ENCODE measurements at places on chromosomes 4 and X. TPM values are rescaled to one million over a fixed set of nuclear protein-coding genes. Genes with fewer than 3 reads are reported as not detected.
A peak's percentile ranks its signal among the peaks of the same experiment; 100 is the strongest.

Gene FRG2
- not detected for total RNA-seq

GRCh38 chr4:38560340-38560739 lies 103.7 kb upstream of the KLF3 start:
- DNase-seq = no peak

Gene CFP
- total RNA-seq = 0.17 TPM

DNA sequence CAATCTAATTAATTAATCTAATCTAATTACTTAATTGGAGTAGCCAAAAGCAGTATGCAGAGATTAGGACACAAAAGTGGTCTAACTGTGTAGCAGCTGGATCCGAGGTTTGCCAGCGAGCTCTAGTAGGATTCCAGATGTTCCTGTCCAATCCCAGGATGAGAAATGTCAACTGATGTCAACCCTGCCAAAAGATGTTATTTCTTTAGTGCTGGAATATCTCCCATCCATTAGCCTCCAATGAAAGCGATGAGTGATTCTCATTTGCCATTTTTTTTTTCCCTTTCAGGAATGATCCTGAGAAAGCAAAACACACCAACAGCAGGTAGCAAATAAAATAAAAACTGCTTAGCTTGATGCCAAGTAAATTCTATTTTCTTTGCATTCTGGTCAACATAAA lies 372.9 kb downstream of the STIM2 start:
- DNase-seq = no peak

- peak; percentile 33 for DNase-seq
Measured at GRCh38 chr4:71406459-71406963, 67.7 kb downstream of the SLC4A4 start.

Gene FAM114A1
- 270 TPM for total RNA-seq

- peak; percentile 12 for DNase-seq
Measured at GRCh38 chr4:27318740-27319139, 458.1 kb downstream of the STIM2 start.

- peak; percentile 90 for DNase-seq
Measured at GRCh38 chr4:183098723-183099536, at the start of gene WWC2. Gene WWC2, plus strand, starts transcription at chr4:183099257. Its CDS starts 235 bp downstream, at chr4:183099492.

Gene TEX11
- under 0.01 TPM for total RNA-seq

DNA sequence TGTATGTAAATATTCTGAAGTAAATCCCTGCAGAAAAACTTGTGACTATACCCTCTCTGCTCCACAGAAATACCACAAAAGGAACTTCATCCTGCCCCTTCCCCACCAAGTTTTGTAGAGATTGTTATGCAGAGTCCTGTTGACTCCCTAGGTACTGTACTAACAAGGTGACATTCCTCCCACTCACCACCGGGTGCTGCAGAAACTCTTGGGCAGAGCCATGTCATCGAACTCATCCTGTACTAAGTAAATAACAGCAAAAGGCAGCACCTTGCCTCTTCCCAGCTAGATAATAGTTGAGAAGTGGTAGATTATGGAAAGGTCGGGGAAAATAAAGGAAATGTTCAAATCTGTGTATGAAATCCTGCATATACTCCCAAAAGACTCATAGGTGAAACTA lies 233.3 kb downstream of the STPG2 start:
- DNase-seq = no peak

Gene UGT2A1
- total RNA-seq = not detected

Gene CLDN22
- total RNA-seq = not detected

- peak; percentile 12 for DNase-seq
Measured at GRCh38 chr4:36244257-36245082, at the start of gene ARAP2. Gene ARAP2, minus strand, starts transcription at chr4:36244514. Its CDS starts 15,028 bp downstream, at chr4:36229486.

- peak; percentile 65 for DNase-seq
Measured at GRCh38 chr4:95761426-95761825, 78.5 kb upstream of the PDHA2 start.

DNA sequence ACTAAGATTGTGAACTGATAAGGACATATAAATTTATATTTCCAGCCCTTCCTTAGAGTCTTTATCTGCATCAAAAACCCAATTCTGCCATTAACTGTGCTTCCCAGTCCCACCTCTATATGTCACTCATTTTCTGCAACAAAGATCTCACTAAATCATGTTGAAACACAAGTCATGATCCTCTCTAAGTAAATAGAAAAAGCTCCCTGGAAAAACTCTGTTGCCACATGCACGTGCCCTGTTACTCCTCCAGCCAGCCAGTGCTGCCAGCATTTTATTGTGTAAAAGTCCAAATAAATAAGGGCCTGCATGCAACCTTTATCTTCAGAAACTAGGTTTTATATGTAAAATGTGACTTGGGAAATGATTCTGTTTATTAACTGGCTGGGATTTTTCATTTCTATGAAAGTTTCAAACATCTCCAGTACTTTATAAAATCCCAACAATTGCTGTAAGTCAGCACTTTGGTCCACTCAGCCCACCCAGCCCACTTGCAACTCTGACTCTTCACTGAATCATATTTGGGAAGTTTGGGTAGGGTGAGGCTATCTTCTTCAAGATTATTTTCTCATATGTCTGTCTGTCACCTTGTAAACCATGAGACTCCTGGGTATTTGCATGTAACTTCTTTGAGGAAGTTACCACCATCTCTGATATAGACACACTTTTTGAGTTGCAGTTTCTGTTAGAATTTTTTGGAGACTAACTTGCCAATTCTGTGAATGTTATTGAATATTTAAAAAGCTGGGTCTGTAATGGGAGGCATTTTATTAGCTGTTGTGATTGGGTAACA lies 40.0 kb upstream of the SMARCA5 start:
- DNase-seq = no peak

DNA sequence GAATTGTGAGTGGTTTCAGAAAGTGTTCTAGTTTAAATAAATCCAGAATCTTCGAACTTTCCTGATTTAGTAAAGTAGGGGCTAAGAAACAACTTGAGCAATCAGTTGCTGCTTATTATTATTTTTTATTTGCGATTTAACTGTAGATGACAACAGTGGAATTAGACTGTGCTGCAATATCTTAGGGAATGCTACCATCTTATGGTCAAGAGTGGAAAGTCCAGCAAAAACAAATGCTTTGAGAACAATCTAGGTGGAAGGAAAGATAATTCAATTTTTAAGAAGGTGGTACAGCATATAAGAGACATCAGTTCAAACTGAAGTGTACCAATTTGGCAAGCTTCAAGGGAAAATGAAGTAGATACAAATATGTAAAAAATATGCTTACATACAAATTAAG lies 73.3 kb downstream of the CYLC1 start:
- DNase-seq = no peak

Gene TCP11X2
- not detected for total RNA-seq

DNA sequence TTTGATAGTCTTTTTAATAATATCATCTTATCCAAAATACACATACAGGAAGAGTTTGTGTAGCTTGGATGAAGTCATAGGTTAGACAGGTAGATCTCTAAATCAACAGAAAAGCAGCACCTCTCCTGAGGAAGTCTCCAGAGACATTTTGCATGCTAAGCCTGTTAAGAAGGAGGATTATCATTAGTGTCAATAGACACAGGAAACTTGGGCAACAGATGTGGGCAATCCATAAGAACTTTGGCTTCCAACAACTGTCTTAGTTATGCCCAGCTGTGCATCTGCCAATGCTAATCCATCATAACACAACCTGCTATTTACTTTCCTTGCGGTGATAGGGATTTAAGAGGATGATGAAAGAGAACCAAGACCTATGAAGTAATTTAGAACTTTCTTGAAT lies 1052.6 kb downstream of the RPA4 start:
- DNase-seq = no peak

GRCh38 chr4:113471146-113471860 lies 290.2 kb downstream of the CAMK2D start:
- peak; percentile 73 for DNase-seq

GRCh38 chr4:1008840-1009541 lies 2.4 kb upstream of the FGFRL1 start:
- no peak for DNase-seq

DNA sequence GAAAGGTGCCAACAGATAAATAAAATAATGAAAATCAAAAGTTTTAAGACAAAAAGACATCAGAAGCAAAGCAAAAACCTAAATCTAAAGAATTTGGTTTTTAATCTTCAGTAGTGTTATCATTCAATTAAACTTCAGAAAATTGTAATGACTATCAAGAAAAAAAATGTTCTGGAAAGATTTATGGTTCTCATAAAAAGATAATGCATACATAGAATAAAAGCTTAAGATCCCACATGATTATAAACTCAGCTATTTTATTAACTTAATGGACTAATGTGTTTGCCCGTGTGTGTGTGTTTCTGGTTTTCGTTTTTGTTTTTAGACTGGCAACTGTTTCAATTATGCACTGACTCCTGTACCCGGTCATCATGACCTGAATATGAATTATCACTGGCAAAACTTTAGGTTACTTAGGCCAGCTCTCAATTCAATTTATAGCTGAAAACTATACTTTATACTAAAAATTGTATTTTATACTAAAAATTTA lies 217.5 kb upstream of the DKK2 start:
- no peak for DNase-seq

DNA sequence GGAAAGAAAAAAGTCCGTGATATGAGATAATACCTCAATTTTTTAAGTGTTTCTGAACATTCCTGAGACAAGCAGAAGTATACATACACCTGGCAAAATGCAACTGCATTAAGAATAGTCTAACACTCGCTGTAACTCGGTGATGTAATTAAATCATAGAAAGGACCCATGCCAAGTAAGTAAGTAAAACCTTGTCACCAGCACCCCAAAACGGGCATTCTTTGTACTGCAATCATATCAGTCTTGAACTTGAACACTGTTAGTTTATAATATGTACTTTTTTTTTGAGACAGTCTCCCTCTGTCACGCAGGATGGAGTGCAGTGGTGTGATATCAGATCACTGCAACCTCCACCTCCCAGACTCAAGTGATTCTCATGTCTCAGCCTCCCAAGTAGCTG lies 47.4 kb downstream of the SMIM14 start:
- DNase-seq = no peak

GRCh38 chr4:81550388-81550859 lies 78.7 kb upstream of the RASGEF1B start:
- DNase-seq = no peak

Data from fibroblast of lung (primary cell).